Hair follicle dermal papilla cell (primary cell): ENCODE measurements at places on chromosomes 16 and 17. TPM values are rescaled to one million over a fixed set of nuclear protein-coding genes. Genes with fewer than 3 reads are reported as not detected.

The SLC6A2 gene
- total RNA-seq: under 0.01 TPM in 1 of 2 replicates, not detected in the other

The AOC3 gene
- total RNA-seq: under 0.01 TPM in 1 of 2 replicates, not detected in the other

The C16orf92 gene
- total RNA-seq: not detected in 2 replicates

The SOST gene
- total RNA-seq: 0.16 TPM in 1 of 2 replicates, not detected in the other

The DHX58 gene
- 19.6 and 19.8 TPM in 2 replicates for total RNA-seq

The CCDC154 gene
- total RNA-seq: under 0.01 and 0.24 TPM in 2 replicates

The TPSB2 gene
- not detected in 2 replicates for total RNA-seq

The USP43 gene
- 0.49 TPM in 2 replicates for total RNA-seq

The TTC19 gene
- 26.2 and 31.3 TPM in 2 replicates for total RNA-seq

The GRAP gene
- total RNA-seq: 0.32 TPM in 1 of 2 replicates, not detected in the other

The KRT27 gene
- not detected in 2 replicates for total RNA-seq

The CLEC10A gene
- total RNA-seq: not detected in 2 replicates

The TAC4 gene
- total RNA-seq: not detected in 2 replicates

The CCL17 gene
- not detected in 2 replicates for total RNA-seq

The TMEM219 gene
- total RNA-seq: 76.1 and 95.6 TPM in 2 replicates

The TBC1D3G gene
- total RNA-seq: not detected in 2 replicates
